ENCODE measurements at places on chromosomes 16 and 17.

- DNase-seq = no peak
These were observed 183.5 kb downstream of the SEC14L1 start for GRCh38 chr17:77324227-77324626.

DNA sequence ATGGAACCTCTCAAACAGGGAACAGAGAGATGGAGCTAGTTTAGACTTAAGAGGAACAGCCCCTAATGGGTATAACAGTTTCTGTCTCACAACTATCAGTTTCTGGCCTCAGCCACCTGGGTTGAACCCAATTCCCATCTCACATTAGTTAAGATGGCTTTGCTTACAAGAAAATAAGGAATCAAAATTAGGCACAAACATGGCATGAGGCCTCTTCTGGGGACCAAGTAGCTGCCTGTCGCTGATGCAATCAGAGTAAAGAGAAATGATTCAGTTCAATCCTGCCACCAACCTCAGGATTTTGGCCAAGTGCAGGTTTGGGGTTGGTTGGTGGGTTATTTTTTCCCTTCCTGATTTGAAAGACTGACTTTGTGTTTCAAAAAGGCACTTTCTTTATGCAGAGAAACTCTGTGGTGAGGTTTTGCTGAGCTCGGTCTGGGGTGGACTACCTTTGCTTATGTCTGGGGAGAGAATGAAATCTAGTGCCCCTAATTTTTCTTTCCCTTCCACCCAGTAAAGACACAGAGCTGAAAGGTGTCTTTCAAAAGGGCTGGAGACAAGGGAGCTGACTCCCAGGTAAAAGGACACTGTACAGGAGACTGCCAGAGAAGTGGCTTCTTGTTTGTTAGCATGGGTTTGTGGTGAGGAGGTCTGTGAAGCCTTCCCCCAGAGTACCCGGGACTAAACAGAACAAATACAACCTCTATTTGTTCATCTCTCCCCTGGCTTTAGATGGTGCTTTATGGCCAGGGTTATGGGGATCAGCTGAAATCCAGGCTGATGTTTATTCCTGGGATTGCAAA, 44.8 kb upstream of the NFAT5 start:
- DNase-seq = no peak

- DNase-seq = no peak
These were observed 30.7 kb downstream of the ELAC2 start for GRCh38 chr17:12987120-12987519.

GRCh38 chr17:80263253-80264204, 2.9 kb downstream of the RNF213 start:
- DNase-seq = peak; percentile 91

DNA sequence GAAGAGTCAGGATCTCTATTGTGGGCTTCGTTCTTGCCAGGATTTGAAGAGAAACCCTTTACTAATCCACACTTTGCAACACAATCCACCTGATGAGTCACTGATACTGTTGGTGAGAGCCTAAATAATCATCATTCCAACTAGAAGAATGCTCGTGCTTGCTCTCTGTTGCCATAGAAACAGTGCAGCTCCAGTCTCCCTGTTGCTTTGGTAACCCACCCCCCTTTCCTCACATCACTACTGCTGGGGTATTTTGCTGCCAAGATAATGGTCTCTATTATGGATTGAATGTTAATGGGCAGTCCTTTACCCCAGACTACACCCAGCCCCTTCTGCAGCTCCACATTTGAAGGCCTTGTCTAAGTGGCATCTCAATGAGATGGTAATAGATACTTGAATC, 190.4 kb downstream of the ABCC12 start:
- no peak for DNase-seq

GRCh38 chr17:71409712-71410111, 711.1 kb upstream of the SOX9 start:
- no peak for DNase-seq

DNA sequence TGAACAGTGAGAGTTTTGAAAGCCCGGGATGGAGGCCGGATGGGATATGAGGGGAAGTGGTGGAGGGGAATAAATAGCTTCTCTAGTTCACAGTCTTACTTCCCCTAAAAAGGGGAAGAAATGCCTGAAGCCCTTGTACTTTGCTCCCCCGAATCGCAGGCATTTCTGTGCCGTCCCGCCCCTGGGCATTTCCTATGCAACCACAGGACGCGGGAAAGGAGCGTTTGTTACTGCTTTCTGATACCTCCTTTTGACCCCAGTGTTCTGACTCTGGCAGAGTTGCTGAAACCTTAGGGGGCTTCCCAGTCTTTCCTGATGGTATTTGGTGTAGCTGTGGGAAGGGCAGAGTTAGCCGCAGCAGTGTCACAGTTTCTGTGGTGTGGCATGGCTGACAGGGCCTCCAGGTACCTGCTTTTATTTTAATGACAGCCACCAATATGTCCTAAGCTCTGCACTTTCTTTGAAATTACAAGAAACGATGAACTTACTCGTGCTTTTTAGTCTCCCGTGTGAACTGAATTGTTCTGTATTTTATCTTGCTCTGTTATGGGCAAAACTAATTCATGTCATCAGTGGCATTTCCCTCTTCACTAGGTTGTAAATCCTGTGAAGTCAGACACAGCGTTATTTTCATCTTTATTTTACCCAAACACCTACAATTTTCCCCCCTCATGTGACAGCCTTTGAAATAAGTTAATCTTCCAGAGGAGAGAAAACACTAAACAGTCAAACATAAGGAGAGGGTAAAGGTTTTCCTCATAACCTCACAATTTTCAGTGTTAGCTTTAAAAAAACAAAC, 27.1 kb downstream of the USP10 start:
- no peak for DNase-seq

GRCh38 chr17:66451188-66452149, 149.1 kb downstream of the PRKCA start:
- no peak for DNase-seq

DNA sequence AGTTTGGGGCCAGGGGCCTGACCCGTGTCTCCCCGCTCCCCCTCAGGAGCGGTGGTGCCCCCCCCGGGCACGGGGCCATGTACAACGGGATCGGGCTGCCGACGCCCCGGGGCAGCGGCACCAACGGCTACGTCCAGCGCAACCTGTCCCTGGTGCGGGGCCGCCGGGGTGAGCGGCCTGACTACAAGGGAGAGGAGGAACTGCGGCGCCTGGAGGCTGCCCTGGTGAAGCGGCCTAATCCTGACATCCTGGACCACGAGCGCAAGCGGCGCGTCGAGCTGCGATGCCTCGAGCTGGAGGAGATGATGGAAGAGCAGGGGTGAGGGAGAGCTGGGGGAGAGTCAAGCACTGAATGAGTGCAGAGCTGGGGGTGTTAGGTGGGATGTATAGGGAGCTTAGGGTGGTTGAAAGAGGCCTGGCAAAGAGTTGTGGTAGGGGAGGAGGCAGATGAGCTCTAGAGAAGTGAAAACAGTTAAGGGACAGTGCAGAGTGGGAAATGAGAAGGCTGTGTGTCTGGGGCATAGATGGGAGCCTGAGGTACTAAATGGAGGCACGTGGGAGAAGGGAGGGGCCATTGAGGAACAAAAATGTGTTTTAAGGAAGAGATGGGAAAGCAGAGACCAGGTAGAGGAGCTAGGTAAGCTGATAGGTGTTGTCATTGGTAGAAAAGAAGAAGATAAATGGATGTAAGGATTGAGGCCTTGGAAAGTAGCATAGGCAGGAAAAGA, 4.0 kb downstream of the SRRM2 start:
- no peak for DNase-seq

DNA sequence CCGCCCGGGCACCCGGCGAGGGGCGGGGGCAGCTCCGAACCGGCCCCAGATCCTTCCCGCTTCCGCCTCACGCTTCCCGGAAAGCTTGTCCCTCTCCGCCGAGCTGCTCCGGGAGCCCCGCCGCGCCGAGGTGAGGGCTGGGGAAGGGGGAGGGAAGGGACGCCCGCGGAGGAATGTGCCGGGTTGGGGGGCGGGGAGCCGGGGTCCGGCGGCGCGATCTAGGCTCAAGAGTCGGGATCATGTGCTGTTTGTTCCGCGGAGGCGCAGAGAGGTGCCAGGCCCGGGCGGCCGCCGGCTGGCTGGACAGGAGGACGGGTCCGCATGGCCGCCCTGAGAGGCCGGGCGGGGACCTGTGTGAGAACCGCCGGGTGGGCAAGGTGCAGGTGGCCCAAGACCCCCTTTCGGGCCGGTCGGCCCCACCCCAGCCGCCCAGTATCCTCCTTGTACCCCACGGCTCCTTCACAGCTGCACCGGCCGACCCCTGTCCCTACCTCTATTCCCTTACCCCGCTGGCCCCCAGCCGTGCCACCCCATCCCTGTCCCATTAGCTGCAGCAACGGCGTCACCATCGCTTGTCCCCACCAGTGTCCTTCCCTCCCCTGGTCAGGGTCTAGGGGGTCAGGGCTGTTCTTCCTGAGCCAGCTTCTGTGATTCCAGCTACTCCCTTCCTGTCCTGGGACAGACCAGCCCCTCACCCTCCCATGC, 429 bp downstream of the KIF1C start:
- no peak for DNase-seq

- no peak for DNase-seq
These were observed 151.3 kb upstream of the CNTNAP4 start for GRCh38 chr16:76125871-76126270.

GRCh38 chr17:57861000-57861789, 11.4 kb upstream of the MRPS23 start:
- no peak for DNase-seq

DNA sequence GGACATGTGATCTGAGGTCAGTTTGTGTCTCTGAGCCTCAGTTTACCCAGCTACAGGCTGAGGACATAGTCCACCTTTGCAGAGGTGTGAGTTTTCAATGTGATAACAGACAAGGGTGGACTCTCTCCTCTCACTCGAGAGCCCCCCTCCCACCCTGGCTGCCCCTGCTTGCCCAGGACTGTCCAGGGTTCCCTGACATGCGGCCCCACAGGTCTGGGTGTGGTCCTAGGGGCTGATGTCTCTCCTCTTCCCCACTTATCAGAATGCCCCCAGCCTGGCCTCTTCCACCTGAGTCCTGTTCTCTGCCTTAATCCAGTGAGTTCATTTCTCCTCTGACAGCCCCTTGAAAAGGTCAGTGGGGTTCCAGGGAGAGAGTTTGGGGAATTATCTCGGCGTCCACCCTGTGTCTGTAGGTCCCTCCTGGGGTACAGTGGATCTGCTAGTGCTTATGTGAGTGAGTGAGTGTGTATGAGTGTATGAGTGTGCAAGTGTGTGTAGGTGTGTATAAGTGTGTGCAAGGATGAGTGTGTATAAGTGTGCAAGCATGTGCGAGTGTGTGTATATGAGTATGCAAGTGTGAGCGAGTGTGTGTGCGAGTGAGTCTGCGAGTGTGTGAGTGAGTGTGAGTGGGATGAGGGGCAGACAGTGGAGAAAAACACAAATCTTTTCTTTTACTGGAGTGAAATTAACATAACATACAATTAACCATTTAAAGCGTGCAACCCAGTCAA, 175.0 kb downstream of the IRF8 start:
- DNase-seq = no peak

GRCh38 chr16:11232852-11233726, 22.9 kb downstream of the SOCS1 start:
- DNase-seq = no peak

DNA sequence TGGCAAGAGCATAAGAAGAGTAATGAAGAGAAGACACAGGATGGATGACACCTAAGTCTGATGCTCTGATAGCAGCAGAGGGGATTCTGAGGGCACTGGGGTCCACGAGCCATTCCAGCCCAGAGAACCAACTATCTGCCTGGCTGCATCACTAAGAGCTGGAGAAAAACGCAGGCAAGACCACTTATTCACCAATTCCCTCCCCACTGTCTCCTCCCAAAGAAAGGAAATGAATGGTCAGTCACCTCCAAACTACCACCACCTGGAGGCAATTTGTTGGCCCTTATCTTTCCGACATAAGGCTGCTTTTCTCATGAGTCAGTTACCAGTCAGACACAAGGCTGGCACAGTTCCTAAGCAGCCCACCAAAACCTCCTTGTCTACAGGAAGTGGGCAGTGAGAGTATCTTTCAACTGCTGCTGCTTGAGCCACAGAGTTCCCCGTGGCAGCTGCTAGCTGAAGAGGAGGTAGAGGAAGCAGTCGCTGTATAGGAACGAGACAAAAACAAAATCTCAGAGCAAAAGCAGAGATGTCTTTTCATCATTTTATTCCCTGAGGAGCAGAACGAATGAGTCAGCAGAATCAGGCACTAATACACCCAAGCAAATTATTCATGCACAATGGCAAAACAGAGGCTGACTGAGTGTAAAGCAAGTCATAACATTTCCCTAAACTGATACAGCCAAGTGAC, 111.1 kb downstream of the SMG6 start:
- DNase-seq = no peak

- DNase-seq = peak; percentile 54
These were observed 119.0 kb downstream of the SNX29 start for GRCh38 chr16:12095275-12096156.

- no peak for DNase-seq
These were observed 188.2 kb upstream of the CIBAR2 start for GRCh38 chr16:85300406-85300968.

DNA sequence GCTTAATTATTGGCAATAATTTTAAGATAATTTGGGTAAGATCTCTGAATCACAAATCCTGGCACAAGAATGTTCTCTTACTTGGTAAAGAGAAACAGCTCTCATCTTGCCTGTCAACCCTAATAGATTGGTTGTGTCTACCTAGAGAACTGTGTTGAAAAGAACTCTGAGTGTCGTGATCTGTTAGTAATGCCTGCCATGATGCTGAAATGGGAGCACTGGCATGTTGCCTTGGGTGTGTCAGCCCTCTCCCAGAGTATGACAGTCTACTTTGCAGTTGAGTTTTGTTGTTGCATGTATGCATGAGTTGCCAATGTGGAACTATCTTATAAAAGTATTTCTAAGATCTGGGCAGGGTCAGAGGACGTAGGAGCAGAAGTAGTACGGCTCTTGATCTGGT, 221.4 kb downstream of the MAF start:
- DNase-seq = no peak

DNA sequence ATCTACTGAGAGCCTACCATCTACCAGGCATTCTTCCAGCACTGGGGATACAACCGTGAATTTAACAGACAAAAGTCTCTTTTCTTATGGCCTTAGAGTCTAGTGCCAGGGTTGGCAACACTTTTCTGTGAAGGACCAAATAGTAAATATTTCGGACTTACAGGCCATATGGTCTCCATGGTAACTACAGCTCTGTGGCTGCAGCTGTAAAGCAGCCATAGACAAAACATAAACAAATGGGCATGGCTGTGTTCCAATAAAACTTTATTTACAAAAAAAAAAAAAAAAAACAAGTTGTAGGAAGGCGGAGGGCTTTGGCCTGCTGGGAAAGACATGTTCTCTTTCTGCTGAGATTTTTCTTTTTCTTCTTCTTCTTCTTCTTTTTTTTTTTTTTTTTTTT, 98.7 kb downstream of the ABCC12 start:
- no peak for DNase-seq

- no peak for DNase-seq
These were observed 243.9 kb downstream of the CA10 start for GRCh38 chr17:51914577-51914976.

- no peak for DNase-seq
These were observed 85.6 kb upstream of the CCL2 start for GRCh38 chr17:34169496-34169895.

GRCh38 chr17:41728056-41728455, 6.4 kb downstream of the HAP1 start:
- DNase-seq = no peak

GRCh38 chr16:54998834-54999233, 68.2 kb downstream of the IRX5 start:
- DNase-seq = no peak

- no peak for DNase-seq
These were observed 1.7 kb downstream of the GPRC5C start for GRCh38 chr17:74433421-74434121.
